ENCODE measurements at places on chromosomes 16 and 17. TPM values are rescaled to one million over a fixed set of nuclear protein-coding genes. Genes with fewer than 3 reads are reported as not detected.

- peak; percentile 29 for DNase-seq
Measured at GRCh38 chr17:13016881-13017654, 759 bp downstream of the ELAC2 start.

DNA sequence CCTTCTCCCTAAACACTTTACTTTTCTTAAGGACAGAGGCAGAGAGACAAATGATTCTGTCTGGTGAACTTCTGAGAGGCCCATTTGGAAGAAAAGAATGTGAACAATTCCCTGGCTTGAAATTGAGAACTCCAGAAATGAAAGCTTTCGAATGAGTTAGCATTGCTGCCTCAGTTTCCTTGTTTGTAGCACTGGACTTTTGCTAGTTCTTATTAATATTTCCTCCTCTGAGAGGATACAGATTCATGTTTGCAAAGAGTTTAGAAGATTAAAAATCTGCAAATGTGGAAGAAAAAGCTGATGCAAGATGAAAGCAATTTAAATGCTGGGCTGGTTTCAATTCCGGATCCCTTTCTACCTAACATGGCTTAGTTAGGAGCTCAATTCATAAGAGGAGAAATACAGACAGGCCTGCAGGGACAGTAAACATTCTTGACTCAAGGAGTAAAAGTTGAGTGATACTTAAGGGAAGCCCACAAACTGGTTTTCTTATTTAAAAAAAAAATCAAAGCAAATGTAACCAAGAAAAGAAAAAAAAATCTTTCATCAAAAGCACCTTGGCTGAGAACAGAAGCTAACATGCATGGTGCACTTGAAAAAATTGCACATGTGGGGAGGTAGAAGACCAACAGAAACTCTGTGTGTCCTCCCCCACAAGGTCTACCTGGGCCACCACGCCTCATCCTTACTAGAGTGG, 27.1 kb downstream of the HNF1B start:
- DNase-seq = no peak

DNA sequence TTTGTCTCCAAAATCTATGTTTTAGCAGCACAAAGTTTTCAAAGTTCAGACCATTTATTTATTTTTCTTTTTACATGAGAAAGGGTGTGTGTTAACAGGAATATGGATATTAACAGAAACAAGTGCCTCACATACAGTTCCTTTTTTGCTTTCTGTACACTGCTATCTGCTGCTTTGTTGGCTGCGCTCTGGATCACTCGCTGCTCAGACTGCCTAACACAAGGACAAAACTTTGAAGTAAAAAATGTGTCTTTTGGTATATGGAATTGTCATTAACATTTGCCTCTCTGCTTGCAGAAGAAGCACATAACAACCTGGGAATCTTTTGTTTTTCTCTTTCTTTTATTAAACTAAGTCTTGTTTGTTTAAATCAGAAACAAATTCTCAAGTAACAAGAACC, 262.8 kb downstream of the ZFHX3 start:
- no peak for DNase-seq

C16orf92 gene
- not detected for total RNA-seq

GRCh38 chr16:11094075-11094856, 149.9 kb downstream of the CLEC16A start:
- no peak for DNase-seq

GRCh38 chr17:69997332-69997731, 77.7 kb upstream of the KCNJ16 start:
- peak; percentile 80 for DNase-seq

DNA sequence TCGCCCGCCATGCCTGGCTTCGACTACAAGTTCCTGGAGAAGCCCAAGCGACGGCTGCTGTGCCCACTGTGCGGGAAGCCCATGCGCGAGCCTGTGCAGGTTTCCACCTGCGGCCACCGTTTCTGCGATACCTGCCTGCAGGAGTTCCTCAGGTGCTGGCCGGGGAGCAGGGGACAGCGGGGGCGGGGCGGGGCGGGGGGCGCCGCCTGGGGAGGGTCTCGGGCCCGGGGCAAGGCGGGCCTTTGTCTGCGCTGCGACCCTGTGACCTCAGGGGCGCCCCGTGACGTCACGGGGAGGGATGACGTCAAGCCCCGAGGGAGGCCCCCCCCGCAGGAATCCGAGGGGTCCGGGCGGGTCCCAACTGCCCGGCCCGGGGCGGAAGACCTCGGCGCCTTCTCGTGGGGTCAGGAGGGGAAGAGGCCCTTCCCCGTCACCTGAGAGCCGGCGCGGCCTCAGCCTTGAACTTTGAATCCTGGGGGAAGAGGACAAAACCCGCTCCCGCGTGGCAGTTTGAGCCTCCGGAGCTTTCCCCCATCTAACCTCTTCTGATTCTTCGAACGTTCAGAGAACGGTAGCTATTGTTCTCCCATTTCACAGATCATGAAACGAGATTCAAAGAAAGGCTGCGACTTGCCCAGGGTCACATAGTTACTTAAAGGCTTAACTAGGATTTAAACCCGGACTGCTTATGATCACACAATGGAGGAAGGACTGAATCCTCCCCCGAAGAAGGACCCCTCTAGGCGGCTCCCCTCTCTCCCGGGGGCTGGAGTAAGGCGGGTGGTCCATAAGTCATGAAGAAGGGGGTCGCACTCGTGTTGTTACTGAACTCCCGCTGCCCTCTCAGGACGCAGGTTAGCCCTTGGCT, 527 bp downstream of the TRAF4 start:
- DNase-seq = peak; percentile 58

- DNase-seq = peak; percentile 42
Measured at GRCh38 chr17:81608082-81608481, 28.8 kb downstream of the NPLOC4 start.

- DNase-seq = peak; percentile 56
Measured at GRCh38 chr16:64453646-64454045, 668.2 kb downstream of the CDH11 start.

DNA sequence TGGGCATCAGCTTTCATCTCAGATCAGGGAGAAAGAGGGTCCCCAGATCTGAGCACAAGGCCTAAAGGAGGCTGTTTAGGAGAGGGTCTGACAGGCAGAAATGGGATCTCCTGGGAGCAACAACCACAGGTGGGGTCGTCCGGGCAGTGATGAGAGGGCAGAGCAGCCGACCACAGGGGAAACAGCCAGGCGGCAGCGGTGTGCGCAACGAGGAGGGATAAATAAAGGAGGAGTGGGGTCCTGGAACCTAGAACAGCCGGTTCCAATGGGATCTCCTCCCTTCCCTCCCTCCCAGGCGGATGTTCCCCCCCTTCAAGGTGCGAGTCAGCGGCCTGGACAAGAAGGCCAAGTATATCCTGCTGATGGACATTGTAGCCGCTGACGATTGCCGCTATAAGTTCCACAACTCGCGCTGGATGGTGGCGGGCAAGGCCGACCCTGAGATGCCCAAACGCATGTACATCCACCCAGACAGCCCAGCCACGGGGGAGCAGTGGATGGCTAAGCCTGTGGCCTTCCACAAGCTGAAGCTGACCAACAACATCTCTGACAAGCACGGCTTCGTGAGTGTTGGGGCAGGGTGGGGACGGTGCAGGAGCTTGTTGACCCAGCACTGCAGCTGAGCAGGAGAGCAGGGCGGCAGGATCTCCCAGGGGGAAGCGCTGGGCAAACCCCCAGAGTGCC, 1.9 kb downstream of the TBX2 start:
- DNase-seq = no peak

DNA sequence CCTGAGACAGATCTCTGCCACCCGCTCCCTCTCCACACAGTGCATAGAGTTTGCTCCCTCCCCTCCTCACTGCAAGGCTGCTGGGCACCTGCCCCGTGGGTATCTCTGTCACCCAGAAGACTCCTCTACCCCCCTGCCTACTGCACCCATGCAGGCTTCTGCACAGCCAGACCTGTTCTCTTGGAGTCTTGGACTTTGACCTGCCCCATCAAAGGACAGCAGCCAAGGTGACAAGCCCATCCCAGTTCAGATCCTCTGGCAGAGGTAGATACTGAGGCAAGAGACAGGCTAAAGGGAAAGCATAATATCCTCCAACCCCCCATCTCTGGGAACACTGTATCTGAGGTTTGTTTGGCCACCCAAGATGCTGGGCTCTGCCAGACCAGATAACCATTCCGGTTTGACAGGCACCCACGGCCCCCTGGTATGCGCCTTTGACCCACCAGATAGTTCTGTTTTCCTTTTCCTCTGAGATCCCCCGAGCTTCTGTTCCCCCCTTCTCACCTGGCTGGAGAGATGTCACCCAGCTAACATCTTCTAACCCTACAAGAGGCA, 239.6 kb downstream of the SOX9 start:
- no peak for DNase-seq

KRTAP1-5 gene
- 6.0 TPM for total RNA-seq

CACNA1H gene
- not detected for total RNA-seq

DNA sequence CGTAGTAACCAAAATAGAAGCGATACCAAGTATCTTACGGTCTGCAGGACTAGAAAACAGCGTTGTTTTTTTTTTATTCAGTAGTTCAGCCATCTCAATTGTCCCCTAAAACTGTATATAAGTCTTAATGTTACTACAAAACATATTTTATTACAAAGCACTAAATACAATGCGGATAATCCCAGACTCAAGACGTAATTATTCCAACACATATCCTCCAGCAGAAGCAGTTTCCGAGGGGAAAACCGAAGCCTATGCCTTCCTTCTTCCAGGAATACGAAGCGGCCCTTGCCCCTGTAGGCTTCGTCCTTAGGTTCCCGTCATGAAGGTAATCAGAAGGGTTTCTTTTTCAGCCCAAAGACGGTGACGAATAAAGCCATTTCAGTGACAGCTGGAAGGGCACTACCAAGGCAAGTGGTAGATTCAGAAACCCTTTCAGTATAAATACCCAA, 2.3 kb downstream of the TMEM107 start:
- DNase-seq = no peak

KRT15 gene
- 0.19 TPM for total RNA-seq

DNA sequence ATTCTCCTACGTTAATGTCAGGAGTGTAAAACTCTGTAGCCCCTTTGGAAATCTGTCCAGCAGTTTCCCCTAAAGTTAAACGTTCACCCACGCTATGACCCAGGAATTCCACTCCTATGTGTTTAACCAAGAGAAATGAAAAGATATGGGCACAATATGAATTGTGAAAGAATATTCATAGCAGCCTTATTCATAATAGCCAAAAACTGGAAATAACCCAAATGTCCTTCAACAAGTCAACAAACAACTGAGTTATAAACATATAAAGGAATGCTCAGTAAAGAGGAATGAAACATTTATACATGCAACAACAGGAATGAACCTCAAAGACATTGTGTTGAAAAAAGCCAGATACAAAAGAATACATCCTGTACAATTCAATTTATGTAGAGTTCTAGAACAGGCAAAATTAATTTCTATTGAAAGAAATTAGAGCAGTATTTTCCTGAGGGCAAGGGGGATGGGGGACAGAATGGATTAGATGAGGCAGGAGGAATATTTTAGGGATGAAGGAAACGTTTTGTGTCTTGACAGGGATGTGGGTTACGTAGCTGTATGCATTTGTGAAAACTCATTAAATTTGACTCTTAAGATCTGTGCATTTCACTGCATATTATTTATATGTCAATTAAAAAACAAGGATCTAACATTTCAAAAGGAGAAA, 286.7 kb upstream of the CDH5 start:
- no peak for DNase-seq

Data from LHCN-M2 (cell line).